ENCODE measurements at places on chromosomes 7 and 10.

DNA sequence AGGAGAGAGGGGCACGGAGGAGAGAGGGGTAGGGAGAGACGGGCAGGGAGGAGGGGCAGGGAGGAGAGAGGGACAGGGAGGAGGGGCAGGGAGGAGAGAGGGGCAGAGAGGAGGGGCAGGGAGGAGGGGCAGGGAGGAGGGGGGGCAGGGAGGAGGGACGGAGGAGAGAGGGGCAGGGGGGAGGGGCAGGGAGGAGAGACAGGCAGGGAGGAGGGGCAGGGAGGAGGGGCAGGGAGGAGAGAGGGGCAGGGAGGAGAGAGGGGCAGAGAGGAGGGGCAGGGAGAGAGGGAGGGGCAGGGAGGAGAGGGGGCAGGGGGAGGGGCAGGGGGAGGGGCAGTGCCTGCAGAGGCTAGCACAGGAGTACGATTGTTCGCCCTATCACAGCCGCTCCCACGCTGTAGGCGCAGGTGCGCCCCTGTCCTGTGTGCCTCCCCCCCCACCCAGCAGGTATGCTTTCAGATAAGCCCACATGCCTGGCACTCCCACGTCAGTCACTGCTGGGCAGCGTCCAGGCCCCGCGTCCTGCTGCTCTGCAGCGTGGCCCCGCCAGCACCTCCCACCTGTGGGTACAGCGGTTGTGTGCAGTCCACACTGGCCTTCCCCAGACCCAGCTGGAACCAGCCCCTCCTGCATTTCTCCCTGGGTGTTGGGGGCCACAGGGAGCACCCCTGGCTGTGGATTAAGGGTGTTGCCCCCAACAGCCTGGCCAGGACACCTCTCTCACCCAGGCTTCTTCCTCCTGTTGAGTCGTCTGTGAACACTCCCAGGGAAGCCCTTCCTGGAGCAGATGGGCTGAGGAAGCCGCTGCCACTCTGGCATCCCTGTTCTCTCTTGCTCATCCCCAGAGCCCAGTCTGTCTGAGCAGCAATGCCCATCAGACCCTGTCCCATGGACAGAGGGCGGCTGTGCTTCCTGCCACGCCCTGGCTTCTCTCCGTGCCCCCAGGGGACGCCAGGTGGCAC lies 10.8 kb downstream of the NKX6-2 start:
- DNase-seq = no peak

DNA sequence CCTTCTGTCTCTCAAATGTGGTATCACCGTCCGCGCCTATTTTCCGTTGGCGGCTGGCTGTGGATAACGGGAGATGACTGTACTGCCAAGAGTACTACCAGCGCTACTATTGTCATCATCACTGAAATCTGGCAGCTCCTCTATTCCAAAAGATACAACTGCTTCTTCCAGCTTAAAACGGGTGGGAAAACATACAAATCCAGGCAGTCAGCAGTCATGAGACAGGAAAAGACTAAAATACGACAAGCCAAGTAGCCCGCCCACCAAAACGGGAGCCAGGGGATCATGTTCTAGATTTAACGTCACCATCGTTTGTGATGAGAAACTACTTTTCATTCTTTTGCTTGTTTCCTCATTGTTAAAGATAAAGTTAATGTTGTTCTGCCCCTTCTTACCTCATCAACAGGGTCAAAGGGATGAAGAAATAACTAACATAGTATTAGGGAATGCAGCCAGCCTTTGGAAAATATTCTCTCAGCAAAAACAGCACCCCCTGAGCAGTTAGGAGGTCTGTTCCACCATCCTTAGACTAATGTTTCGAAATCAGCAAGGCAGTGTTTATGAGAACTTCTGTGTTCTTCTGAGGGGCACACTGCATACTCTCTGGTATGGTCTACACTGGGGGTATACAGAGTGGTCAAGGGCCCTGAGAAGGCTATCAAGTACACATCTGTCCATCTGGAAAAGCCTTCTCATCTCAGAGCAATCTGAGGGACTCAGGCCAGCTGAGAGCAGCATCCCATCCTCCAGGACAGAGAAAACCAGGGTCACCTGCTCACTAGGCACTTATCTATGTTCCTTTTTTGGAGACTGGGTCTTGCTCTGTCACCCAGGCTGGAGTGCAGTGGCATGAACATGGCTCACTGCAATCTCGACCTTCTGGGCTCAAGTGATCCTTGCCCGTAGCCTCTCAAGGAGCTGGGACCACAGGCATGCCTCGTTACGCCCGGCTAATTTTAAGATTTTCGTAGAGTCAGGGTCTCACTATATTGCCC lies 47.5 kb downstream of the GNA12 start:
- DNase-seq = no peak

DNA sequence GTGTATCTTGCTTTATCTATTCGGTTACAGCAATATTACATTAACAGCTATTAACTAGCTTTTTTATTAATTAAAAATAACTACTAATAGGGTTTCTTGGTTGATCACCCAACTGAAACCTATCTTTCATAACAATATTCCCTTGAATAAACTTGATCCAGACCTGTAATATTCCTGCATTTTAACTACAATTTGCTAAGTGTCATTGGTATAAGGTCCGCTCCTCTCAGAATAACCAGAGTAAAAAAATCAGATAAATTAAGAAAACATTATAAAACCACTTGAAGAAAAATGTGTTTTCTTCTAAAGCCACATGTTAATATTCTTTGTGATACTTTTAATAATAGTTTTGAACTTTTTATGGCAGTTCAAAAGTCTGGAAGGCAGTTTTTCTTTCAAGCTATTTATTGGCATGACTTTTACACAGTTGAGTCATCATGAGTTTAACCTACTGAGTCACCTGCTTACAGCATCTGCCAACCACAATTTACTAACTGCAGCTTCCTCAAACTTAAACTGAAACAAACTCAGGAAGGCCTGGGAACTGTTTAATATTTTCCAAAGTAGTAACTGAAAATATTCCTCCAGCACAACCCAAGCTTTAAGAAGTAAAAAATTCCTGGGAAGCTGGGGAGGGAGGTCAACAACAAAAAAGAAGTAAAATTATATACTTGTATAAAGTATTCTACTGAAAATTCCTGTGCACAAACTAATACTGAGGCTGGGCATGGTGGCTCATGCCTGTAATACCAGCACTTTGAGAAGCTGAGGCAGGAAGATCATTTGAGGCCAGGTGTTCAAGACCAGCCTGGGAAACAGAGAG lies 103.2 kb downstream of the NRBF2 start:
- peak; percentile 82 for DNase-seq

DNA sequence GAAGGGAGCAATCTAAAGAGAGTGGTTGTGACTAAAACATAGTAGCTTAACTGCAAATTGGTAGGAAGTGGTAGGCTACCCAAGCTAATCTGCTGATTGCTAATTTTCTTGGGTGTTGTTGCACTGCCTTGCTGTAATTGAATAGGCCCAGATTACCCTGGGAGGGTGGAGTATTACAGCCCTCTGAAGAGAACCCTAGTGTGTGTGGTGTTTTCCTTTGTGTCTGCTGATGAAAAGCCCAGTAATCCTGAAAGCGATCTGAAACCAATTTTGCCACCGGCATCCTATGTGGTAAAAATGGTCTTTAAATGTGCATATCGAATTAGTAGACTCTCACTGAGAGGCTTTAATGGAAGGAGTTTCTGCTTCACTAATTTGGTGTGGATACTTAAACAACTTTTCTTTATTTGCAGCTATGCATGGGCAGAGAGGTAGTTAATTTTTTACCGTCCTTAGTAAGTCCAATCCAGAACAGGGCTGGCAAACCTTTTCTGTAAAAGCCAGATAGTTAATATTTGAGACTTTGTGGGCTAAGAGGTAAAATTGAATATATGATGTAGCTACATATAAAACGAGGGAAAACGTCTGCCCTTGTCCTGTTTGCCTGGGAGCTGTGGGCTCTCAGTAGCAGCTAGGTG lies 92.5 kb downstream of the CSTF2T start:
- DNase-seq = no peak

DNA sequence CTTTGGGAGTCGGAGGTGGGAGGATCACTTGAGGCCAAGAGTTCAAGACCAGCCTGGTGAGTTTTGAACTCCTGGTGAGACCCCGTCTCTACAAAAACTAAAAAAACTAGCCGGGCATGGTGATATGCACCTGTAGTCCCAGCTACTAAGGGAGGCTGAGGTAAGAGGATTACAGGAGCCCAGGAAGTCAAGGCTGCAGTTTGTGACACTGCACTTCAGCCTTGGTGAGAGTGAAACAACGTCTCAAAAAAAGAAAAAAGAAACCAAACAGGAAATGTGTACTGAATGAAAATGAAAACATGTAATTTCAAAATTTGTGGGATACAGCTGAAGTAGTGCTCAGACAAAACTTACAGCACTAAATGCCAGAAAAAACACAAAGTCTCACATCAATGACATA lies 7.6 kb downstream of the ARHGAP12 start:
- no peak for DNase-seq

DNA sequence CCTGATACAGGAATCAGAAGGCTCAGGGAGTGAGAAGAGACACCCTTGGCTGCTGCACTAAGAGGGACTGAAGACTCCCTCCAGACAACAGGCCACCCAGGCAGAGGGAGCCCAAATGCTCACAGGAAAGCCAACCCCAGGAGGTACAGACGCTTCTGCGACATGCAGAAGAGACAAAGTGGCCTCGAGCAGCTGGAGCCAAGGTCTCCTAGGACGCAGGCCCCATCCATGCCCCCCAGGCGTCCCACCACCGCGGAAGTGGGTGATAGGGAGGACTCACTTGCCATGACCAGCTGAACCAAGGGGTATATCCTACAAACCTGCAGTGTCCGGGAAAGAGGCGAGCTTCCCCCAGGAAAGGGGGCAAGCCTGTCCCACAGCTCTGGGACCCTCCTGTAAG lies 56.9 kb downstream of the CTBP2 start:
- DNase-seq = no peak
